ENCODE measurements at places on chromosomes 5 and 9.

GRCh38 chr5:132025403-132025971, 14.0 kb upstream of the ACSL6 start:
- no peak for DNase-seq

GRCh38 chr5:150082889-150083288, 3.5 kb downstream of the CSF1R start:
- DNase-seq, result no peak

GRCh38 chr9:16304301-16304700, 566.2 kb downstream of the BNC2 start:
- no peak for DNase-seq

GRCh38 chr9:99491408-99492158, 269.5 kb downstream of the SEC61B start:
- no peak for DNase-seq

DNA sequence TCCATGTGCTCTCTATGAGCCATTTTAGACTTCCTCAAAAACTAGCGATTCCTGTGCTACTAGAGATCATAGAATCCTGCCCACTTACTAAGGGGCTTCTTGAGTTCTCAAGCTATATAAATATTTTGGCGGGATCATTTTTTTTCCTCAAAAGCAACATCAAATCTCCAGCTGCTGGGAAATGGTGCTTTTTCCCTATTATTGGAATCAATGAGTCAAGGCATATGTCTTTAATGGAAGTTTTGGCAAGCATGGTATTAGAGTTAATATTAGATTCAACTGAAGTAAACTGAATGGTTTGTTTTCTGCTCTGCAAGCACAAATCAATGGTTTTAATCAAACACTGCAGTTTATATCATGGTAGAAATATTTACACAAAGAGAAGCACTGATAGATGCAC, 369.9 kb upstream of the PTGER4 start:
- DNase-seq, result no peak

- no peak for DNase-seq
Observed at GRCh38 chr9:27771803-27772545, 198.7 kb upstream of the C9orf72 start.

DNA sequence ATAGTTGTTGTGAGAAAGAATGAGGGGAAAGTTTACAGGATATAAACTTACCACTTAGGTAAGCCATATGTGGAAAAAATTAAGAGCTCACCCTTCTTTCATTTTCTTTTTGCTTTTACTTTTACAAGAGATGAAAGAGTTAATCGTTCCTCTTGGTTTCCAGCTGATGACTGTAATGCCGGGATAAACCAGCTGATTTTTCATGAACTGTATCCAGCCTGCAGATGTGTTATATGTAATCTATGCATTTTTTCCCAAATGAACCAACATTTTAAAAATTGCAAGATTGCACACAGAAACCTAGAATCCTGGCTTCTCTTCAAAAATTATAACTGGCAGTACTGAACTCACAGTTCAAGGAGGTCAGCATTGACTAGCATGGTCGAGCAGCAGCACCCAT, 185.9 kb downstream of the GRIA1 start:
- DNase-seq, result no peak

GRCh38 chr5:90621848-90622247, 63.3 kb downstream of the ADGRV1 start:
- no peak for DNase-seq

- DNase-seq, result no peak
Observed at GRCh38 chr5:102858808-102859207, 103.7 kb downstream of the PAM start.

DNA sequence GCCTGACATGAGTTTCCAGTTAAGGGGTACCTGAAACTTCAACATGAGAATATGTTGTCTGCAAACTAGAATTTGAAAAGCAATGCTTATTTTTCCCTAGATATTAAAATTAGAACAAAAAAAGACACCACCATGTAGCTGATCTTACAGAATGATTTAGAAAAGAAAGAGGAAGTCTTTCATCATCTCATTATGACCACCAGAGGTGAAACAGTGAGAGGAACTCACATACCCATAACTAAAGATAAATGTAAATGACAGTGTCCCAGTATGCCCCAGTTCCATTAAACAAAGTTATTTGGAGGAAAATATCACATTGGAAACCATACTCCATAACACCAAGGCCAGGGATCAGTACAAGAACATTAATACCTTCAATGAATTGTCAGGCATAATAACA, 6.9 kb downstream of the TAF7 start:
- DNase-seq, result no peak

DNA sequence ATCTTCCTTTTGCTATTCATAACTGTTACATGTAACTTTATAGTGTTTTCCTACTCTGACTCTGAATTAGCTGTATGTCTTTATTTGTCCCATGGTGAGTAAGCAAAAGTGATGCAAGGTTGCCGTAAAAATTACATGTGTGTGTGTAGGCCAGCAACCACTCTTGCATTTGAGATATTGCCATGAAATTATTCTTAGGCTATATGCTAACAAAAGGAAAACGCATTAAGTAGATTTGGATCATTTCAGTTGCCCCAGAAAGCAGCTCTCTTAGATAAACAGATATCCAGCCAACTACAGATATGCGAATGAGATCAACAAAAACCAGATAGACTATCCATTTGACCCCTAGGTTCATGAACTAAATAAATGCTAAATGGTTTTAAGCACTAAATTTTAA, 73.6 kb downstream of the CYLC2 start:
- no peak for DNase-seq

GRCh38 chr9:7481570-7481969, 318.0 kb downstream of the DMAC1 start:
- DNase-seq, result no peak

DNA sequence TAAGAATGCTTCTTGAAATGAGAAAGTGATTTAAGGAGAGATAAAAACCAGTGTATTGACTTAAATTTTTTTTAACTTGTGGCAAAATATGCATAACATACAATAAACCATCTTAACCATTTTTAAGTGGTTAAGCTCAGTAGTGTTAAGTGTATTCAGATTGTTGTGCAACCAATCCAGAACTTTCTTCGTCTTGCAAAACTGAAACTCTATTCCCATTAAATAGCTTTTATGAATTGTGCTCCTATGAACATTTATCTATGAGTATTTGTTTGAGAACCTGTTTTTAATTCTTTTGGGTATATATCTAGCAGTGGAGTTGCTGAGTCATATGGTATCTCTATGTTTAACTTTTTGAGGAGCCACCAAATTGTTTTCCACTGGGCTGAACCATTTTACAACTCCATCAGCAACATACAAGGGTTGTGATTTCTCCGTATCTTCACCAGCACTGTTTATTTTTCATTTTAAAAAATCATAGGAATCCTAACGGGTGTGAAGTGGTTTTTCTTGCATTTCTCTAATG, 76.6 kb upstream of the ACTBL2 start:
- no peak for DNase-seq

DNA sequence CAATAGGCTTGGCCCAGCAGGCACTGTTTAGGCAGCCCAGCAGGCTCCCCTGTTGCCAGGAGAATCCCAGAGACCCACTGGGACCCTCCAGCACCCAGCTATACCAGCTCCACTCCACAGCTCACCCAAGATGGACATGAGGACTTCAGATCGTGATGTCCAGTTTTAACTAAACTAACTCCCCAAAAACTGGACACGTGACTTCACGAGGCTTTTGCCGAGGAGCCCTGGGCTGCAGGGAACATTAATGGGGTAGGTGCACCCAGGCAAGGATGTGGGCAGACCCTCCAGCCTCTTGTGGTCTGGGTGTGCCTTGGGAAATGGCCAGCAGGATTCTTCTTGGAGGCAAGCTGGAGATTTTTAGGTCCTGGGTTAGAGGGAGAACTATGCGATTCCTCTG, 8.9 kb upstream of the NKD2 start:
- no peak for DNase-seq

- no peak for DNase-seq
Observed at GRCh38 chr5:126809916-126810315, 33.0 kb downstream of the LMNB1 start.

DNA sequence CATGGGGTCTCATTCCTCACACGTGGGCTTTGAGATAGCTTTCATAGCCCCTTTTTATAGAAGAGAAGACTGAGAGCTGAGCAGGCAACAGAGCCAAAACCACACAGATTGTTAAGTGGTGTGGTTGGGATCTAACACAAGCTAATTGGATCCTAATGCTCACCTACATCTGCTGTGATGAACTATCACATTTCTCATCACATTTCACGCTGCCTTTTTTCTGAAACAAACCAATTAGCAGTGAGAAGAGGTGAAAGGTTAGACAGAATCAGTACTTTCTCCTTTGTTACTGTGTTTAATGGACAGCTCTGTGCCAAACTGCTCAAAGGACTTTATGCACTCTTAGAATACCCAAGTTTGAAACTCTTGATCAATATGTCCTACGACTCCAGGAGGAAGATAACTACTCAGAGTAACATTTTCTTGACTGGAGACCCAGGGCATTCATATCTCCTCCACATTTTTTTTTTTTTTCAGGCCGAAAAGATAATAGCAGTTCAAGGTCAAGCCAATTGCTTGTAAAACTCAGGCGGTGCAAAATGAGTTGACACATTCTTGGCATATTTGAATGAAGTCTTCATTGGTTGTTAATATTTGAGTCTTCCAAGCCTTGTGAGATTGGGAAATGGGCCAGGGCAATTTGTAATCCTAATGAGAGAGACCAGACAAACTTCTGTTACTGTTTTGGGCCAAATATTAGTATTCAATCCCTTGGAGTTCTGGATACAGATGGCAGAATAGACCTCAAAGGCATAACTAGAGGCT, 138.4 kb downstream of the KCTD16 start:
- DNase-seq, result no peak

DNA sequence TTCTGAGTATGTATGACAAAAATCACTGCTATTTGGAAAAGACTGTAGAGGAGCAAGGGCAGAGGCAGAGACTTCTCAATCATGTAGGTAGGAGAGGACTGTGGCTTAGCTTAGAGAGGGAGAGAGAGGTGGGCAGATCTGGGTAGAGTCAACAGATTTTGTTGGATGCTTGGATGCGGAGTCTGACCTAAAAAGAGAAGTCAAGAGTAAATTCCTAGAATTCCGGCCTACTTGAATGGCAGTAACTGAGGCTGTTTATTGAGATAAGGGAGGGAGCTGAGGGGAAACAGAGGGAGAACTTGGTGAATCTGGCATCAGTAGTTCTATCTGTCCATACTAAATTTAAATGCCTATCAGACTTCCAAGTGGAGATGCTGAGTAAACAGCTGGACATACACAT, 2.4 kb downstream of the TICAM2 start:
- no peak for DNase-seq

DNA sequence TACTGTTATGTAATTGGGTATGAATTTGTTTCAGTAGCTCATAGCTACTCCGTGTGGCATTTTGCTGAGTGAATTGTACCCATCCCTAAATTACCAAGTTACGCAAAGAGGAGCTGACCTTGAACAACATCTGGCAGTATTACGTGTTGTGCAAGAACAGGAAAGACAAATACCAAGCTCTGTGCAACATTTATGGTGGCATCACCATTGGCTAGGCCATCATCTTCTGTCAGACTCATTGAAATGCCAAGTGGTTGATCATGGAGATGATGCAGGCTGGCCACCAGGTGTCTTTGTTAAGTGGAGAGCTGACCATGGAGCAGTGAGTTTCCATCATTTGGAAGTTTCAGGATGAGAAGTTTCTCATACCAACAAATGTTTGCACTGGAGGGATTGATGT, 15.0 kb downstream of the ZSWIM6 start:
- no peak for DNase-seq

DNA sequence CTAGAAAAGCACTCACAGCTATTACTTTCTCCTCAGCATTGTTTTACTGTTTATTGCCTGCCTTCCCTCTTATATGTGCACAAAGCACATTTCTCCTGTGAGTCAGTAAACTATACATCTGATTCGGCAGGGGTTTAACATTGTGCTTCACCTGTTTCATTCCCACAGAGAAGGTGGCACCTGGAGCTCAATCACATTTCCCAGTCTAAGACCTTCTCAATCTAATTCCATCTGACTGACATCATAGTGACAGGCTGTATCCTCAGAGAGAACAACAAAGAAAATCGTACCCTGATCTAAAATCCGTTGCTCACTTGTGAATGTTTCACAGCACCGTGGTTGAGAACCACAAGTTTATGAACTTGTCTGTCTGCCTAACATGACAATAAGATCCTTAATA, 92.4 kb upstream of the CAST start:
- DNase-seq, result no peak

DNA sequence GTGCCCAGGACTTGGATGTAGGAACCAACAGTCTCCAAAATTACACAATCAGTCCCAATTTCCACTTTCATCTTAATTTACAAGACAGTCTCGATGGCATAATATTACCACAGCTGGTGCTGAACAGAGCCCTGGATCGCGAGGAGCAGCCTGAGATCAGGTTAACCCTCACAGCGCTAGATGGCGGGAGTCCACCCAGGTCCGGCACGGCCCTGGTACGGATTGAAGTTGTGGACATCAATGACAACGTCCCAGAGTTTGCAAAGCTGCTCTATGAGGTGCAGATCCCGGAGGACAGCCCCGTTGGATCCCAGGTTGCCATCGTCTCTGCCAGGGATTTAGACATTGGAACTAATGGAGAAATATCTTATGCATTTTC, 837 bp downstream of the PCDHB2 start:
- DNase-seq, result no peak

- no peak for DNase-seq
Observed at GRCh38 chr9:19423163-19423562, 14.4 kb downstream of the ACER2 start.

DNA sequence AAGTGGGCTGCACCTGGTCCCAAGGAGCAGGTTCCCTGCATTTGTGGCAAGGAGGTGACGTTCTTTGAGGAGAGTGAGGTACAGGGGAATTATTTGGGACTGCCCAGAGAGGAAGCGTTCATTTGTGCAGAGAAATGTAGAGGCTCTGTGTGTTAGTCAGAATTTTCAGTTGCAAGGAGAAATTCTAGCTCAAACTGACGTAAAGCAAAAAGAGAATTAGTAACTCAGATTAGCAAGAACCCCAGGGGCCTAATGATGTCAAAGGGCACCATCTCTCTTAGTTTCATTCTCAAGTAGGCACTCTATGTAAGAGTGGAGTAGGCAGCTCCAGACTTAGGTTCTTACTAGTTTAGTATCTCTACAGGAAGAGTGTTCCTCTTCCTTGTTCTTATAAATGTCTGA, 2.4 kb upstream of the TXN start:
- DNase-seq, result no peak

GRCh38 chr9:137241490-137242268, 592 bp downstream of the TUBB4B start:
- no peak for DNase-seq

GRCh38 chr5:72608297-72608696, 101.1 kb upstream of the ZNF366 start:
- no peak for DNase-seq

DNA sequence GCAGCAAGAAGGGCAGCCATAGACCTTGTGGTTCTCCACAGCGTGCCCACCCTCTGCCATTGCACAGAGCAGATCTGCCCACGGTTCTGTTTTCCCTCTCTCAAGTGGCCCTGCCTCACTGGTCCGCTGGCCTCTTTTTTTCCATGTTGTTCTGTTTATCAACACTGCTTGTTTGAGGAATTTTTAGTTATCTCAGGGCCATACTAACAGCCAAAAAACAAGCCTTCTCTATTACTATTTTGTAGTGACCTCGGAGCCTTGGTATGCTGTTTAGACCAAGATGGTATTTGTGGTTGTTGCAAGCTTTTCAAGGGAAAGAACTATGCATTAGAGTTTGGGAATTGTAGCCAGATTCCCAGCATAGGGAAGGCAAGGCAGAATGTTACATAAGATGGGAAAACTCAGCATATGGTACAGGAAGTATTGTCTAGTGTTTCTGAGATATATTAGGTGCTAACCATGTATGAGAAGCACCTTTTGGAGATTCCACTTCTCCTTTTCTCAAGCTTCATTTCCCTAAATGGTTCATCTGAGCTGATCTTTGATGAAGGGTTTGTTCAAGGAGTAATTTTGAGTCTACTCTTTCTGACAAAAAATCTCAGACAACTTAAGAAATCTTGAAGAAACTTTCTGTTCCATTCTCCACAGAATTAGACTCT, 54.3 kb downstream of the NUP214 start:
- no peak for DNase-seq

Data from NCI-H526 treated with DMSO at 0.1 percent for 48 hours (cell line).